ENCODE measurements at places on chromosomes 12 and 14.

DNA sequence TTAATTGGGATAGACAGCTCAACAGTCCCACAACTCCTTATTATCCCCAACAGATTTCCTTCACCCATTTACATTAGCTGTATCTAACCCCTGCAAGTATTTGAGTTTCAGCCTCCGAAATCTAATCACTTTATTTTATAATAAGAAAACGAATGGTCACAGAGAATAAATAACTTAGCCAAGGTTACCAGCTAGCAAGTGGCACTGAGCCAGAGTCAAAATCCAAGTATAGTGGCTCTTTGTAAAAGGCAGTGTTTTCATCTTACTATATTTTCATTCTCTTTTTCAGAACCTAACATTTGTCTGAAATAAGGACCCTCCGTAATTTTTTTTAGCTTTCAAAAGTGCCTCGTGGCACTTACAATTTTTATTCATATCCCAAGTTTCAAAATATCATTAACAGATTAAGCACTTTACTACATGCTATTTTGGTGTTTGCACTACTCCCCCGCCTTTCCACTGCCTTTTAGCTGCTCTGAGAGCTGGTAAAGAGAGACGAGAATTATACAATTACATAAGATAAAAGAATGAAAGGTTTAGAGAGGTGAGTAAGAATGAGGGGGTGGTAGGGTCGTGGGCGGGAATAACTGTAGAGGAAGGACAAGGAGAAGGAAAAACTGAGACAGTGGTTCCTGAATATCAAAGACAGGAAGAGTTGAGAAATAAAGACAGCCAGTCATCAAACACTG, 3.7 kb upstream of the USP15 start:
- DNase-seq, result peak; percentile 71

DNA sequence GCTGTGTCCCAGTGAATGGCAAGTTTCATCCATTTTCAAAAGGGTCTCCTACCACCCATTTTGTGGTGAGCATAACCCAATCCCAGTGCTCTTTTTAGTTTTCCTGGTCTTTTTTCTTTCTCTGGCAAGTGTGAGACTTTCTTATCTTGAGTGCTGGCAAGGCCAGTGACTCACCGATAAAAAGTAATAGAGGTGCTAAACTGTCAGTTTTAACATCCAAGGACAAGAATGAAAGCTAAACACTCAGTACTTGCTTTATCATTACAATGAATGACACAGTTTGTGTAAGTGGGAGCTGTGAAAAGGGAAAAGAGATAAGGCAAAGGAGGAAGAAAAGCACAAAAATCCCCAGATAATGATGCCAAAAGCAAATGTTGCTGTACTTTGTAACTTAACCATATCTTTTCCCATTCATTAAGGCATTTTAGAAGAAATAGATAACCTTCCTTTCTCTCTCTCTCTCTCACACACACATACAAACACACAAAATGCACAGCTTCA, 4.9 kb upstream of the LRIG3 start:
- DNase-seq, result no peak

DNA sequence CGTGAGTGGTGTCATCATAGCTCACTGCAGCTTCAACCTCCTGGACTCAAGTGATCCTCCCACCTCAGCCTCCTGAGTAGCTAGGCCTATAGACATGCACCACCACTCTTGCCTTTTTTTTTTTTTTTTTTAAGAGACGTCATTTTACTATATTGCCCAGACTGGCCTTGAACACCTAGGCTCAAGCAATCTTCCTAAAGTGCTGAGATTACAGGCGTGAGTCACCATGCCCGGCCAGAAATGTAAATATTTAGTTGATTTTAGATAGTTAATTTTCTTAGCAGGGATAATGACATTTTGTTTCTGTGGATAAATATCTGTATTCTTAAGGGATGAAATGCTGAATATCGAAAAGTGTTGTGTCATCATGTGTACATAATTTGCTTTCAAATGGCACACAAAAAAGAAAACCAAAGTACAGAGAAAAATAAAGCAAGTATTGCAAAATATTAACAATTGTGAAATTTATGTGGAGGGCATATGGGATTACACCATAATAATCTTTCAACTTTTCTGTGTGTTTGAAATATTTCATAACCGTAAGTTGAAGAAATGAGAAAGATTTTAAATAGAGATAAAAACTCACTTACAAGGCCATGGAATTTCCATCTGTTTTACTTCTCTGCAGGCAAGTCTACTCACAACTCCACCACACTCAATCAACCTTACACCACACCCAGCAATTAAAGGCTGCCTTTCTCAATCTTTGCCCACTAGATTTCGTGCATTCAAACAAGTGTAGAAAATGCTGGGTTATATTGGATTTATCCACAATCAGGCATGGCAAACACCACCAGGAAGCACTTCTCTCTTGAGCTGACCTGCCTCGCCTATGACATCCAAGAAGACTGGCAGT, 93.7 kb downstream of the SPTSSA start:
- no peak for DNase-seq

DNA sequence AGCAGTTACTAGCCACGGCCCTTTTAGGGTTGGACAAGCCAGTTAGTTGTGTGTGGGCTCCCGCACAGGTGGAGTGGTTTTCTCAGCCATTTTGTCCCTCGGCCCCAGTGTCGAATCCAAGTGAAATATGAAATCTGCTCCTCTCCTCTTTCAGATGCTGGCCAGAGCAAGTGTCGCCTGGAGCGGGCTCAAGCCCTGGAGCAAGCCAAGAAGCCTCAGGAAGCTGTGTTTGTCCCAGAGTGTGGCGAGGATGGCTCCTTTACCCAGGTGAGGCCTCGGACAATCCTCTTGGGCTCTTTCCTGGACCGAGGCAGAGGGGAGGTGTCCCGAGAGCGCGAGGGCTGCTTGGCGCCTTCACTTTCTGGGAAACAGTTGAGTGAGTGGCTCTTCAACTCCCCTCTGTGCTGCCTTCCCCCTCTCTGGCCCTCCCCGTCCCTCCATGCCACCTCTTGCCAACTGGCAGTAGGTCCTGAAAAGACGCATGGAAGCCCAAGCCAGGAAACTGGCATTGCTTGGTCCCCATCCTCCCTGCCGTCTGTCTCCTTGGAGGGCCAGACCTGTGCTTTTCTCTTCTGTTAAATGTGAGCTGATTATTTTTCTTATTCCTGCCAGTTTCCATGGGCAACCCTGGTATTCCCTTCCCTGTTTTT, 74.2 kb downstream of the SMOC1 start:
- no peak for DNase-seq

DNA sequence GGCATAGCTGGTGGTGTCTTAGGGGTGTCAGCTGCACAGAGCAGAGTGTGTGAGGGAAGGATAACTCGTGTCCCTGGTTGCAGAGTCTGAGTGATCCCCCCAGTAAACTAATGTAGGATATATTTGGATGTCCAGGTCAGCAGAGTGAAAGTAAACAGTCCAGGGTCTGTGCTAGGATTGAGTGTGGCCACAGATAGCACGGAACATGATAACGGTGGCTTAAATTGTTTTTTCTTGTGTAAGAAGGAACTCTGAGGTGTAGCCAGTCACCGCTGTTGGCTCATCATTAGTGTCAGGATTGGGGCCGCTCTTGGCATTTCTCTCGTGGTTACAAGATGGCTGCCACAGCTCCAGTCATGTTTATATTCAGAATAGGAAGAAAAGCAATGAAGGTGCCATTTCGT, 97.3 kb downstream of the DERA start:
- DNase-seq, result no peak

DNA sequence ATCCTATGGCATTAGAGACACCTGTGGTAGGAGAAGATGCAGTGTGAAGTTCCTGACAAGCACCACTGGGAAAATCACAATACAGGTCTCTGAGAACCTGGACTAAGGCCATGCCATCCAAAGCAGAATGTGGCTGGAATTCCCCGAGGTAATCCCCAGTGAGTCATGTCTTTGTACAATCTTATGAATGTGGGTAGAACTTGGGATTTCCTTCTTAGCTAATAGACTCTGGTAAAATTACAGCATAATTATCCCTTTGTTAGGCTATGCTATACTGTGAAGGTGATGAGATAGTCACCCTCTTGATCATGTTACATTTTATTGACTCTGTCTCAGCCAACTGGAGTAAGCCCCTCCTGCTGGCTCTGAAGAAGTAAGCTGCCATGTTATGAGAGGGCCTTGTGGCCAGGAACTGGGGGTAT, 224.3 kb upstream of the DCN start:
- DNase-seq, result no peak

DNA sequence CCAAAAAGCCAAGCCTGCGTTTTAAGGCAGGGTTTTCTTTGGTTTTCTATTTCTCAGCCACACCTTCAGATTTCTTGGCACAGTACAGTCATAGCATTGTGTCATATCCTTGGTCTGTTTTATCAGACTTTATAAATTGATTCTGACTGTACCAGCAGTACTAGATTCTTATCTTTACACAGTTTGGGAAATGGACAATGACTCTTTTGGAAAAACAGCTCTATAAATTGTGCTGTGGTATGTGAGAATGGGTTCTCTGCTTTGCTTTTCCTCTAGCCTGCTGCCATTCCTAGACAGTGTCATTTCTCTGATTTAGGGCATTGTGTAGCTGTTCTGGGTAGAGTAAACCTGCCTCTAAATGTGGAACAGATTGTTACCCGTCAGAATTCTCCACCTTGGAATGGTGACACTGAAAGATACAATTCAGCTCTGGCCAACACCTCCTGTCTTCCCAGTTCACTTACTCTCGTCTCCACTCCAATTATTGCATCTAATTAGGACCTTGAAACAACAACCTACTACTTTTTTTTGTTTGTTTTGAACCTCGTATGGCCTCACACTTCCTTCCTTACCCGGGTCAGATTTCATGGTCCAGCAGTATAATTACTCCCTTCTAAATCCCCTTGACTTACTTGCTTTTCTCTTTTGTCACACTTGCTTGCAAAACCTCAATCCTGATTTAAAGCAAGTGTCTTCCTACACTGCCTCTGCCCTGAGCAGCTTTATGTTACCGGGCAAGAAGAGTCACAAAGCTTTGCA, 226.3 kb downstream of the ERC1 start:
- DNase-seq, result no peak

DNA sequence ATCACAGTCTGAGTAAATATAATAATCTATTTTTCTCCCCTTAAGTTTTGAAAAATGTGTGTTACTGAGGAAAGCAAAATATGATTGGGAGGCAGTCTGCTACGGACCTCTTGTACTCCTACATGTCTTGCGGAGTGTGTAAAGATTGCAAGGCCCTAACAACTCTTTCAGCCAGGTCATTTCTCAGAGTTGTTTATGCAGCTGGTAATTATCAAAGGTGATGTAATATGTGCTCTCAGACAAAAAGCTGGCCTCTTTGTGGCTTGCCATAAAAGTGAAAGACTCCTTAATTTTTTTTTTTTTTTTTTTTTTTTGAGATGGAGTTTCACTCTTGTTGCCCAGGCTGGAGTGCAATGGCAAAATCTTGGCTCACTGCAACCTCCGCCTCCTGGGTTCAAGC, 40.5 kb upstream of the MON2 start:
- no peak for DNase-seq

- no peak for DNase-seq
Observed at GRCh38 chr14:82138431-82138830, 604.8 kb upstream of the SEL1L start.

- no peak for DNase-seq
Observed at GRCh38 chr12:107322063-107322462, 228.7 kb upstream of the CRY1 start.

GRCh38 chr14:29077916-29078315, 311.3 kb downstream of the FOXG1 start:
- DNase-seq, result no peak

DNA sequence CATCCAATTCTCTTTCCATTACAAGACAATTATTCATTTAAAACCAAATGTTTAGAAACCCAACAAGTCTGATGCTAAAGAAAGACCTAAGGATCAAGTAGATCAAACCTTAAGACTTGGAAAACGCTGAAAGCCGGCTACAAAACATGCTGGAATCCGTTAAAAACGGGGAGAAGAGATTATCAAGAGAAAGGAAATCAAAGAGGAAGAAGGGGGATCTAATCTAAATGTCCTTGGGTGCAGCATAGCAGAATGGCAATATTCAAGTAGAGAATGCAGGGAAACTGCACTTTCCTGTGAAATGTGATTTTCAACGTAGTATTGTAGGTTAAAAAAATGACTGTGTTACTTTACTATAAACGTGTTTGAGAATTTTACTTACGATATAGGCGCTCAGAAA, 1.3 kb downstream of the PPP1R13B start:
- DNase-seq, result no peak

- DNase-seq, result no peak
Observed at GRCh38 chr14:47539031-47539461, 136.4 kb downstream of the MDGA2 start.

DNA sequence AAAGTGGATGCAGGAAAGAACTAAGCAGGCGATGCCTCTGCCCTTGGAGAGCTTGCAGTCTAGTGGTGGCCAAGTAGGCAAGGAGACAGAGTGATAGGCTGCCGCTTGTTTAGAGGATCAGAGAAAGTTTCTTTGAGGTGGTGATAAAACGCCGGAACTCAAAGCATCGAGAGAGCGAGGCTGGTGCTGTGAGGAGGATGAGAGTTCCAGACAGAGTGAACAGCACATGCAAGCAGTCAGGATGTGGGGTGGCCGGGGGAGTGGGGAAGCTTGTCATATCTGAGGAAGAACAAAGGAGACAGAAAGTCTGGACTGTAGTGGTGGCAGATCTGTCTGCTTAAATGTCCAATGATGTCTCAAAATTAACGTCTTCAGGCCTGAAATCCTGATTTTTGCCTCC, 319.7 kb downstream of the SNAPC1 start:
- no peak for DNase-seq

GRCh38 chr12:70719672-70720420, 82.6 kb upstream of the PTPRB start:
- no peak for DNase-seq

GRCh38 chr14:102775855-102776760, 1.1 kb upstream of the TRAF3 start:
- peak; percentile 16 for DNase-seq

- no peak for DNase-seq
Observed at GRCh38 chr12:100758083-100758482, 36.5 kb upstream of the ANO4 start.

- no peak for DNase-seq
Observed at GRCh38 chr14:75720842-75721498, 59.9 kb downstream of the TTLL5 start.

DNA sequence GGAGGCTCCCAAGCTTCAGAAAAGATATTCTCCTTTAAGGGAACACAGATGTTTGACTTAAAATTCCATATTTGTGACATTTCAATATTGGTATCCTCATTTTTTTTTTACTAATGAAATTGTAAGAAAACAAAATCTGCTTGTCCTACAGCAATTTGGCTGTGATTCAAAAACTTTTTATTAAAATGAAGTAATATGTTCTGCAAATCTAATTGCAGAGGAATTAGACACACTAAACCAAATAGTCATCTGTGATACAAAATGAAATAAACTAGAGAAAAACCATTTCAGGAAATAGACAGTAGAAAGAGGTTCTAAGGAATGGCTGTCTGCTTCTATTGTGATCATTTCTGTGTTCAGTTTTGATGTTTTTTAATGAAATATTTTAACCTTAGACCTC, 50.1 kb upstream of the HIF1A start:
- DNase-seq, result no peak
